Stimulated activated naive CD4-positive, alpha-beta T cell treated with Interleukin-2 at 50 U/mL for 16 hours (primary cell): ENCODE measurements at places on chromosomes 11 and 22.

DNA sequence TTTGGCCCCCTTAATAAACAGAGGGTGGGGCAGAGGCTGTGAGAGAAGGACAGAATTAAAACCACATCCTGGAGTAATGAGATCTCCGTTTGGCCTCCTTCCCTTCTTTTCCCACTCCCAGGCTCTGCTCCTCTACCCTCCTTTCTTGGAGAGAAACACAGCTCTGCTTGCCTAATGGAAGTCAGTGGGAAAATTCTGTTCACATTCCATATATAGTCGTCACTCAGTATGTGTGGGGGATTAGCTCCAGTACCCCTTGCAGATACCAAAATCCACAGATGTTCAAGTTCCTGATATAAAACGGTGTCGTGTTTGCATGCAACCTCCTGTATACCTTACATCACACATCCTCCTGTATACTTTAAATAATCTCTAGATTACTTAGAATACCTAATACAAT, 37.6 kb upstream of the THY1 start:
- no peak for DNase-seq

- no peak for DNase-seq
These were observed 46.7 kb upstream of the PARVA start for GRCh38 chr11:12330485-12331231.

GRCh38 chr11:1889224-1889930, 2.3 kb downstream of the PRR33 start:
- peak; percentile 66 for DNase-seq

GRCh38 chr11:121226415-121227263, 65.9 kb upstream of the SC5D start:
- no peak for DNase-seq

GRCh38 chr11:105821781-105822180, 200.3 kb downstream of the MSANTD4 start:
- no peak for DNase-seq

GRCh38 chr11:20021771-20022362, 138.4 kb downstream of the DBX1 start:
- no peak for DNase-seq

- no peak for DNase-seq
These were observed 24.7 kb downstream of the IL10RA start for GRCh38 chr11:118010738-118011461.

GRCh38 chr22:36419177-36419911, 31.6 kb upstream of the MYH9 start:
- no peak for DNase-seq

- no peak for DNase-seq
These were observed 6.0 kb upstream of the OR5B21 start for GRCh38 chr11:58513747-58514367.

- no peak for DNase-seq
These were observed 638.5 kb downstream of the NTM start for GRCh38 chr11:132008872-132009271.

DNA sequence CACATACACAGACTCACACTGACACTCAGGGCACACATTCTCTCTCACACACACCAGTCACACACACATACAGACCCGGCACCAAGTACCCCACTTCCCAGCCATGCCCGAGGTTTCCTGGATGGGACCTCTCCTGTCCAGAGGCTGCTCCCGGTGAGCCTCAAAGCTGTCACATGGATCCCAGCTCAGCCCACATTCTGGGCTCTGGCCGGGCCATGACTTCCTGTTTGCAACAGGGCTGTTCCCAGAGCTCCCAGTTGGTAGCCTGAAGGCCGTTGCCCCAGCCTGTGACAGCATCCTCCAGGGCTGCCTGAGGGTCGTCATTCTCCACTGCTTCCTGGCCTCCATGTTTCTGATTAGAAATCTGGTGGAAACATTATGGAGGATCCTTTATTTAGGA, 14.6 kb upstream of the CYP2D6 start:
- no peak for DNase-seq

- peak; percentile 34 for DNase-seq
These were observed 875 bp upstream of the STT3A start for GRCh38 chr11:125591649-125592304.

DNA sequence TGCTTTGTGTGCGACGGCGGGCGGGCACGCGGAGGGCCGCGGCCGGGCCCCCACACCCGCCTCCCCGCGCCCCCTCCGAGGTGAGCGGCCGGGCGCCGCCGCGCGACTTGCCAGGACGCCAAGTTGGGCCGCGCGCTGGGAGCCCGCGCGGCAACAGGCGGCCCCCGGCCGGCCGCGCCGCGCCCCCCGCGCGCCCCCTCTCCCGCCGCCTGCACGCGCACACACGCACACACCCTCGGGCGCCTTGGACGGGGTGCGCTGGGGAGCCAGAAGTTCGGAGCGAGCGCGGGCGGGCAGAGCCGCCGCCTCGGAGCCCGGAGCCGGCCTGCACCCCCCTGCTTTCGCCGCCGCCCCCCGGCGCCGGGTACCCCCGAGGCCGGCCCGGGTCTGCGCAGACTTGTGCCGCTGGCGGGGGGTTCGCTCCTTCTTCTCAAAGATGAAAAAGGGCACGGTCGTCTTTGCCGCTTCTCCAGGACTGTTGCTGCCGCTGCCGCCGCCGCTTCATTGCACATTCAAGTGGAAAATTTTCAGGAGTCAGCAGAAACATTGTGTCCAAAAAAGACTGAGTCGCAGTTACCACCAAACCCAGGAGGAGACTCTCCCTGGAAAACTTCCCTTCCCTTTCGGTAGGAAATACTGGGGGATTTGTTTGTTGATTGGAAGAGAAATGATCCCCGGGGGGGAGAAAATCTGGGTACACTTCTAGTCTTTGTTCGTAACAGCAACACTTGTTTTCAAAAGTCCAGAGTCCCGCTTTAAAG, 895 bp downstream of the TEAD1 start:
- DNase-seq, result no peak

DNA sequence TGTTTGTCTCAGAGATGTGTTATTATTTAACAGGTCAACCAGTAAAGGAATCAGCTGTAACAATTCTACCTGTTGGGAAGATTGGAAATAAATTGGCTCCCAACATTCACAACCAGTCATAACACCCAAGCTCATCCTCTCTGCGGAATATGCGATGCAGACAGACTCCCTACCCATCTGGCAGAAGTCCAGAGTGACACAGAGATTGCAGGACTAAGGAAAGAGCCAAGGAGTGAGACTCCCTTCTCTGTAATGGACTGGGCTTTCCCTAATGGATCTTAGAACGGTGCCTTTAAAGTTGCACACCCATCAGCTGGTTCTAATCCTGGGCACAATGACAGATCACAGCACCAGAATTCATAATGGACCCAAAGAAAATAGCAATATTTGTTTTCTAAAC, 27.8 kb upstream of the UBASH3B start:
- no peak for DNase-seq

DNA sequence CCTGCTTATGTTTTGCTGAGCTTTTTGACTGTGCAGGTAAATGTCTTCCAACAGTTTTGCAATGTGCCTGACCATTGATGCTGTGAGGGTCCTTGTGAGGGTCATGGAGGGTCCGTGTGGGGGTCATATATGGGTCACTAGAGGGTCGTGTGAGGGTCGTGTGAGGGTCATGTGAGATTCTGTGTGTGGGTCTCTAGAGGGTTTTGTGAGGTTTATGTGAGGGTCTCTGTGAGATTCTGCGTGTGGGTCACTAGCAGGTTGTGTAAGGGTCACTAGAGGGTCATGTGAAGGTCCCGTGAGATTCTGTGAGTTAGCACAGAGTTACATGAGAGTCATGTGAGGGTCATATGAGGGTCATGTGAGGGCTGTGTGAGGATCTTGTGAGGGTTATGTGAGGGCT, 263.9 kb upstream of the B3GAT1 start:
- no peak for DNase-seq

DNA sequence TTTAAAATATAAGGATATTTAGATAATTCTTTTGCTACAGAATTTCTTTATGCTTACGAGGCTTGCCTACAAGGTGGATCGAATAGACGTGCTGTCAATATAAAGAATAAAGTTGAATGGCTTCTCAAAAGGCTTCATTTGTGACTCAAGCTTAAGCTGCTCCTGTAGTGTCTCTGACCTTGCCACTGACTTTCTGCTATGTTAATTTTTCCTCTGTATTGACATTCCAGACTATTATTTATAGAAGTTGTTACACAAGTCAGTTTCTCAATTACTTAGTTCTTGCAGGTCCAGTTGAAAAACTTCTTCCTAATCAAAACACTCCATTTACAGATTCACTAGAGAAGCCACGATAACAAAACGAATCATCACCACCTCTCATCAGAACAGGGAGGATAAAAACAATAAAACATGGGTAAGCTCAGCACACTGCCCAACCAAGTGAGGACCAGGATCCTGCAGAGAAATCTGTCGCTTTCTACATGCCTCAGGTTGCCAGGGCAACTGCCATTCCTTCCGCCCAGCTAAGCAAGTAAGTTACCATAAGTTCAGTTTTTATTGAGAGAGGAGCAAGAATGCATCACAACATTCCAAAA, 39.0 kb upstream of the CHKA start:
- DNase-seq, result no peak

DNA sequence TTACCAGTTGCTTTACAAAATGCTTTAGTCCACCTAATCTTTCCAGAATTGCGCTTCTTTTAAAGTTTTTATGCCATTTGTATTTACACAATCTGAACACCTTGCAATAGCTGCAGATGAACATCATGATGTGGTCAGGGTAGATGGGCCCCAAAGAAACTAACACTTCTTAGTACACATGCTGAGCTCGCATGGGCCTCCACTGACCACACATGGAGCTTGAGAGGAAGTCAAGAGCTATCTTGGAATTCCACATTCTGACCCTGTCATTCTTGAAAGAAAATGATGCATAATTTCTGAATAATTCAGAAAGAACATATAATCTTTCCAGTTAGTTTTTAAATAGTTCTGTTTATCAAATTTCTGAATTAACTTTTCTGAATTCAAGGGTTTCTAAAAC, 7.7 kb downstream of the LIPT2 start:
- no peak for DNase-seq

- no peak for DNase-seq
These were observed 9.1 kb downstream of the UCP3 start for GRCh38 chr11:73999581-74000306.

DNA sequence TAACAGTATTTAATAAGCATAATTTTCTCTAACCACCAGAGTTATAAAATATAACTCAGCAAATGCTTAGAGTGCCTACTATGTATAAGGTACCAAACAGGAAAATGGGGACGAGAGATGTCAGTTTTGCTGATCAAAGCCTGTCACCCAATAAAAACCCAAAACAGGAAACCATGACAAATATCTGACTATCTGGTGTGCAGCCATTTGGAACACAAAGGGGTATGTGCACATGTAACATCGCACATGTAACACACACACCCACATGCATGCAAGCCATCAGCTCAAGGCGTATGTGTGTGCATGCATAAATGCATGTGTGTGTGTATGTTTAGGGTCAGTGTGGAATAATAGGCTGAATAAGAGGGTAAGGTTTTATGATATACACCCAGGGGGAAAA, 64.2 kb downstream of the PRR5L start:
- no peak for DNase-seq

GRCh38 chr11:641806-642370, 4.8 kb downstream of the DRD4 start:
- no peak for DNase-seq

- no peak for DNase-seq
These were observed 12.3 kb downstream of the TOLLIP start for GRCh38 chr11:1297011-1297575.

DNA sequence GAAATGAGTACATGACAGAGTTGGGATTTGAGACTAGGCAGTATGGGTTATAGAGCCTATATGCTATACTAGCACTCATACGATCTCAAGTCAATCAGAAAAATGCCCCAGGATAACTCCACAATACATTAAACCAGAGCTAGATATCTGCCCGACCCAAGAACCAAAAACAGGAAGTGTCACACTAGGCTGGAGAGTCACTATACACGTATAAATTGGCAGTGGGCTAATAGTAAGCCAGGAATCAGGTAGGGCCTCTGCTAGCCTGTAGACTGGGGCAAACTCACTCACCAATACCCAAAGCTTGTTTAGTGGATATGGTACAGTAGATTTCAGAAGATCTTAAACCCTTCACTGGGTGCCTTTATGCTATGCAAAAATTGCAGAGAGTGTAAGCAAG, 16.2 kb upstream of the EIF4G2 start:
- no peak for DNase-seq

DNA sequence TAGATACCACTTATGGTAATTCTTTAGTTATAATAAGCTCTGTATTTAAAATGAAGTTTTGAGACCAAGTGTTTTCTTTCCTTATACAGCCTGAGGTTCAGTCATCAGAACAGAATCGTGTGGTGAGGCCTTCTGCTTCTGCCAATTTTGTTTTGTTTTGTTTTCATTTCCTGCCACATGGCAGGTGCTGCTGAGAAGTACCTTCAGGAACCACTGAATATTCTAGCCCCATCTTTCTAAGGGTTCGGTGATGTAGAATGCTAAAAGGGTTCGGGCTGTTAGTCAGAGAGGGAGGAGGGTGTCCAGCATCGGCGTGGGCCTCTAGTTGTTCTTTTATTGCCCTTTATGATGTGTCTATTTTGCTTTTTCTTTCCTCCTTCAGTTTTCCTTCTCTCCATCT, 25.8 kb downstream of the TNRC6B start:
- DNase-seq, result no peak

GRCh38 chr11:1705126-1706052, 8.4 kb downstream of the KRTAP5-6 start:
- no peak for DNase-seq

- DNase-seq, result no peak
These were observed 125.2 kb upstream of the SYT13 start for GRCh38 chr11:45411228-45411946.

DNA sequence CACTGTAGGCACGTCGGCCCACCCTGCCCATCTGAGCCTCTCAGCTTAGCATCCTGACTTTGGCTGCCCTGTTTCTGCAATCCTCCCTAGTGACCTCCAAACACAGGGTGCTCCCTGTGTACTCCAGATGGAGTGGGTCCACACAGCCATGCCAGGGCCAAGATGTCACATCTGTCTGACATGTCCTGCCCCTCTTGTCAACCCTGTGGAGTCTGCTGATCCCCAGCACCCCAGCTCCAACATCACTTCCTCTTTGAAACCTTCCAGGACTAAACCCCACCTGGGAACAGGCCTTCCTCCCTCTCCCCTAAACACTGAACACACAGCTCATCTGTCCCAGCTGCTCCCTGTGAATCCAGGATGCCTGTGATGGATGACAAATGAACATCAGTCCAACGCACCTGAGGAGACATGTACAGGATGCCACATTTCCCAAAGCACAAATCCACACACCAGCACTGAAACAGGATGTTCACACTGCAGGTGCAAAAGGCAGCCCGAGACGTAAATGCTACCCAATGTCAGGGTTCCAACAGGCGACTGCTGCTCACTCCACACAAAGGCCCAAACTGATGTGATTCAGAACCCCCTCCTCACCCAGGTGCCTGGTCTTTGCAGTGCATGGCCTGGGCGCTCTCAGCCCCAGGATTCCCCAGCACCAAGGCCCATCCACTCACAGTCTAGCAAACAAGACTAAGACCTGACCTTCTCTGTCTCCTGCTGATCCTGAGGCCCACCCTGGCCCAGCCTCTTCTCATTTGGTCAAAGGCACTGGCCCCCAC, 2.0 kb upstream of the TSSK2 start:
- DNase-seq, result no peak

- DNase-seq, result no peak
These were observed 826 bp upstream of the EEF1G start for GRCh38 chr11:62574363-62575071.
